Tongue (tissue), 3 donors: ENCODE measurements at places on chromosomes 13 and 19. TPM values are rescaled to one million over a fixed set of nuclear protein-coding genes. Genes with fewer than 3 reads are reported as not detected.

- DNase-seq: no peak
Observed at GRCh38 chr13:26978081-26978860, 193.3 kb downstream of the USP12 start.

DNA sequence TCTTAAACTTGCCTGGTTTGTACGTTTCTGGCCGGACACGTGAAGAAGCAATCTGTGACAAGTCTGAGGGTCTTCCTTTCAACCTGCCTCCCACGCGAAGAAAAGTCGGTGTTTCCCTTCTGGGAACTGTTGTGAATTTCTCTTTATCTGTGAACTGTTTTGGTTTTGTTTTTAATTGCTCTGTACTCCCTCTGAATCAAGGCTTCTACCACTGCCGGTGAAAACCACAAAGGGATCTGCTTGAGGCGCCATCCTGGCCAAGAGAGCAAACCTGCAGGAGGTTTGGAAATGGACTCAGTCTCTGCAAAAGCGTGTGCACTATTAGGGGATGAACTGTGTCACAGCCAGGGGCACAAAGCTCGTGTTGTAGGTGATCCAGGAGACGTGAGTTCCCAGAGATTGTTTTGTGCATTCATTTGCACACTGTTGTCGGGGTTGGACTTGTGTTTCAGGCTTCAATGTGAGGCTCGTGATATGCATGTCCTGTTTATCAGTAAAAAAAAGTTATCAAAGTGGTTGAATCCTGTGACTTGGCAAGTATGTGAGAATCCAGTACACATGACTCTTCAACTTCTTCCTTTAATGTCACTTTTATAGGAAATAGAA, 9.7 kb downstream of the SIGLEC8 start:
- DNase-seq: no peak

DNA sequence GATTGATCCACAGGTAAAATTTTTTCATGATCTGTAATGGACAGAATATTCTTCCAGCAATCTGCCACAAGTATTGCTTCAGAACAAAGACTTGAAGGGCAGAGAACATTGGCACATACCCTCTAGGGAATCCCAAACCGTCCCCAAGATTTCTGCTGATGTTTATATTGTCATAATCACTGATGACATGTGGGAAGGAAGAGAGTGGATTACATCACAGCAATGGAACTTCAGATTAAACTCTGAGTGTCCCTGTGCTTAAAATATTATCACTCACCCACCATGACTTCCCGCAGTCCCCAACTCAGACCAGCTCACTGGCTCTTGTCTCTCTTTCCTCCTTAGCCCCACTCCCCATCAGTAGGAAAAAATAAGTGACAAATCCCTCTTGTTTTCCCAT, 8.5 kb upstream of the TPT1 start:
- DNase-seq: no peak

DNA sequence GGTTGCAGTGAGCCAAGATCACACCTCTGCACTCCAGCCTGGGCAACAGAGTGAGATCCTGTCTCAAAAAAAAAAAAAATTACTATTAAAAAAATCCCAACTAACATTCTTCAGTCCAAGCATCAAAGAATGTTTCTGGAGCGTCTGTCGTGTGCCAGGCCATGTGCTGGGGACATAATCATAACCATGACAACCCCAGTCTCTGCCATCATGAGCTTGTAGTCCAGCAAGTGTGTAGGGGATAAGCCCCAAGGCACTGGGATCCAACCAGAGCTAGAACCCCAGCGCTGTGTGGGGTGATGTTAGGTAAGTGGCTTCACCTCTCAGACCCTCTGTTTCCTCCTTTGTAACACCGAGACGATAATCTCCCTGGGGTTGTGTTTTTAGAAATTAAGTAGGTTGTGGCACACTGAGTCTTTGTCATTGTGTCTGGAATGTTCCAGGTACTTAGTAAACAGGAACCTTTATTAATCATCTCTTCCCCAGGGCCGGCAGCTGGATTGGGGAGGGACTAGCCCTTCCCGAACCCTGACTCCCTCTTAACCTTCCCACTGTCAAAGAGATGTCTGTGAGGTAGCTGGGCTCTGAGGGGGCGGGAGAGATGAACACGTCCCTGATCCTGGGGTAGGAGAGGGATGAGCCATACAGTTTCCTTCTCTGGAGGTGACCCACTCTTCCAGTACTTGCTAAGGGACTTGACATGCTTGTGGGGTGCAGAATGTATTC, 5.2 kb downstream of the ITPKC start:
- DNase-seq: no peak

GRCh38 chr13:75432811-75433244, 49.1 kb downstream of the TBC1D4 start:
- DNase-seq: no peak

GRCh38 chr13:26022538-26023292, 29.1 kb downstream of the SHISA2 start:
- peak; percentile 89 for DNase-seq

Gene ZNF528
- 28.6 TPM for total RNA-seq

Gene SLC5A5
- not detected for total RNA-seq

Gene FGF21
- not detected for total RNA-seq

Gene GNG7
- 3.2 TPM for total RNA-seq

Gene ZNF649
- 15.4 TPM for total RNA-seq

Gene LMTK3
- 0.92 TPM for total RNA-seq

Gene SLITRK5
- 7.3 TPM for total RNA-seq

Gene PLEKHA4
- total RNA-seq: 18.1 TPM

Gene TMEM255B
- total RNA-seq: 2.7 TPM
